ENCODE measurements at places on chromosomes 5 and 9.

DNA sequence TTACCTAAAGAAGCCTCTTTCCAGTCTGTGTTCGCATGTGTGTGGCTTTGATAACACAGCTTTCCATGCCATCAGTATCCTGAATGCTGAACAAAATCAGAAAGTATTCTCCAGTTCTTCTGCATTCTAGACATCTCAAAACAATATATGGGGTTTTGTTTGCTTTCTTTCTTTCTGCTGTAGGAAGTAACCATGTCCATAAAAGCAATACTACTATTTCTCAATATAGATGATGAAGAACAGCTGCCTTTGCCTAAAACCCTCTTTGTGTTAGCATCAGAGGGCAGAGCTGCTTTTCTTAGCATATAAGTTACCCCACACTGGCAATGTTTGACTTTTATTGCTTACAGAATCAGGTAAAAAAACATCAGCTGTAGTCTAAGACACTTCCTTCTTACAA, 963.6 kb downstream of the CDH12 start:
- no peak for DNase-seq

- DNase-seq, result no peak
Measured at GRCh38 chr9:83027153-83027891, 35.6 kb downstream of the RASEF start.

DNA sequence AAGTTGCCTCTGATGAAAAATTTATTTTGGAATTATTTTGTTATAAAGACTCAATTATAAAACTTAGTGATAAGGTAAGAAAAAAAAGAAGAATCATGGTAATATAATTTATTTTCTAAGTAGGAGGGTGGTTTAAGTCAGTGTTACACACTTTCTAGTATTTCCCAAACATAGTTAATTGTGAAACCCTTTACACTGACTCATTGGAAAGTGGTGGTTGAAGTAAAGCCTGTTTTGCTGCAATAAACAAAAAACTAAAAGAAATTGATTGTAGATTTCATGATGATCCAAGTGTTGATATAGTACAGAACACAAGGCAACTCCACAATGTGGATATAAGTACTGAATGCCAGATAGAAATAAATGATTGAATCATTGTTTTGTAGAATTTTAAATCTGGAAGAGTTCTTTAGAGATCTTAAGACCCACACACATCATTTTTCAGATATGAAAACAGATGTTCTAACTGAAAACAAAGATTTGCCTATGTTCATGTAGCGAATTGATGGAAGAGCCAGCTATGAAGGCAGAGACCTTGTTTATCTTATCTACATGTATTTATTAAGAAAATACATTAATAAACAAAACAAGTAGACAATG, 539.8 kb downstream of the PRELID2 start:
- no peak for DNase-seq

DNA sequence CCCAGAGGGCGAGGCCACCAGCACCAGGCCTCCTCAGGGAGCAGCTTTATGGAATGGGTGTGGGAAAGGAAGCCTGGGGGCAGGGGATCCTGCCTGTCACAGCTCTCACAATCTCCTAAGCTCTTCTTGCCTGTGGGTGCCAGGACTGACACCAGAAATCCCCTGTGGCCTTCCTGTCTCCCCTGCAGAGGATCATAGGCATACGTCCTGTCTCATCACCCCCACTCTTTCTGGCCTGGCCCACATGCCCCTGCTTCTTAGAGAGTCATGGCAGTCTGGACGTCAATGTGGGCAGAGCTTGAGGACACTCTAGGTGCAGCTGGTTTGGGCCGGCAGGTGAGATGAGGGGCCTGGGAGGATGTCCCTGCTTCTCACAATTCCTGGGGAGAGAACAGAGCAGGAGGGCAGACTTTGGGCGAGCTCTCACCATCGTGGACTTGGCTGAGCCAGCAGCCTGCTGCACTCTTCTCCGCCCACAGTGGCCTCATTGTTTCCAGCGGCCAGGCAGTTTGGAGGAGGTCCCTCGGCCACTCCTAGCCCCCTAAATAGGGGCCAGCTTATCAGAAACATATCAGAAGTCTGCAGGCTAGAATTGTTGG, 67.3 kb upstream of the ZFR start:
- DNase-seq, result no peak

GRCh38 chr9:99249619-99250018, 27.5 kb downstream of the SEC61B start:
- no peak for DNase-seq

DNA sequence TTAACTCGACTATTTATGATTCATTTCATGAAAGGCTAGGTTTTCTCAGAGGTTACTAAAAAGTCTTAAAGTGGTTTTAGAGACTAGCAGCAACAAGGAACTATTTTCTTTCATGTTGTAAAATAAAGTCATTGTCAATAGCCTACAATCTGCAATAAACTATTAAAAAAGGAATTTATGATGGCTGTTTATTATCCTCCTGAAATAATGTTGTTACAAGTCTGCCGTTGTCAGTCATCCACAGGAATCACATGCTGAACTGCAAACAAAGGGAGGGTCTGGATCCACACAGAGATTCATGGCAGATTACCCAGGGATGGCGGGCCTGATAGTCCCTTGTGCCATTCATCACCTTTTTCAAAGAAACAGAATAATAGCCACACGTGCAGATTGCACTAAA, 49.2 kb downstream of the TMEM174 start:
- no peak for DNase-seq

DNA sequence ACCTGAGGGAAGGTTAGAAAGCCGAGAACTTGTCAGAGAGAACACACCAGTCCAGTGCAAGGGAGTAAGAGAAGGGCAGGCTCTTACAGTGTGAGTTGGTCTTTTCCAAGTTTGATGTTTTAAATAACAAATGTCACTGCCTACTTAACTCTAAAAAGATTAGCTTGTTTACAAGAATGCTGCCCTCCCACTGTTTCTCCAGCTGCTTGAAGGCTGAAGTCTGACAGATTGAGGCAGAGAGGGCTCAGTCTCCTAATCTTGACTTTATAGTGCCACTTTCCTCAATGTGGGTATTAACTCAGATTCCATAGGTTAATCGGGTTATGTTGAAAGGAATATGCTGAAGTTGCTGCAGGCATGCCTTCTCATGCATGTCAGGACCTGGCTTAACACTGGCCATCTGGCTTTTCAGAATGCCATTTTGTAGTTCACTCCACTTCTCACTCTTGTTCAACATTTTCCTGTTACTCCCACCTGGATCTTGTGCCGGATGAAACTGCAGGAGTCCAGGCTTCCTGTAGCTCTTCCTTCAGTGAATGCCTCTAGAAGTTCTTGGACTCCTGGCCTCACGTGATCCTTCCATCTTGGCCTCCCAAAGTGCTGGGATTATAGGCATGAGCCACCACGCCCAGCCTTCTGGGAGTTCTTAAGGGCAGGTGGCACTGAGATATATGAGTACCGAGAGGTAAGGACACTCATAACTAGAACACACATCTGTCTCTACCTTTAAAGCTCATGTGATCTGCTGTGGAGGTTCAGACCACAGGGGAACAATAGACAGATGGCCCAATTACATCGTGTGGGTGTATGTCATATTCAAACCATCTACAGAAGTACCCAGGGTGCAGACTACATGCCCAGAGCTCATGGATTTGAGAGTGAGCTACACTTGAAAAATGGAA, 249.7 kb downstream of the ARHGAP26 start:
- no peak for DNase-seq

- no peak for DNase-seq
Measured at GRCh38 chr9:1554081-1555035, 460.8 kb upstream of the SMARCA2 start.

- no peak for DNase-seq
Measured at GRCh38 chr5:143776951-143777350, 35.0 kb upstream of the HMHB1 start.

GRCh38 chr5:128681764-128682592, 143.9 kb upstream of the FBN2 start:
- DNase-seq, result no peak

- DNase-seq, result no peak
Measured at GRCh38 chr5:171283753-171284152, 25.3 kb upstream of the TLX3 start.

GRCh38 chr9:4805191-4805918, 12.6 kb downstream of the RCL1 start:
- DNase-seq, result no peak

- DNase-seq, result no peak
Measured at GRCh38 chr5:137312011-137312410, 187.1 kb downstream of the SPOCK1 start.

- no peak for DNase-seq
Measured at GRCh38 chr9:26077860-26078259, 399.6 kb upstream of the TUSC1 start.

GRCh38 chr5:66877843-66878242, 281.6 kb downstream of the MAST4 start:
- no peak for DNase-seq

DNA sequence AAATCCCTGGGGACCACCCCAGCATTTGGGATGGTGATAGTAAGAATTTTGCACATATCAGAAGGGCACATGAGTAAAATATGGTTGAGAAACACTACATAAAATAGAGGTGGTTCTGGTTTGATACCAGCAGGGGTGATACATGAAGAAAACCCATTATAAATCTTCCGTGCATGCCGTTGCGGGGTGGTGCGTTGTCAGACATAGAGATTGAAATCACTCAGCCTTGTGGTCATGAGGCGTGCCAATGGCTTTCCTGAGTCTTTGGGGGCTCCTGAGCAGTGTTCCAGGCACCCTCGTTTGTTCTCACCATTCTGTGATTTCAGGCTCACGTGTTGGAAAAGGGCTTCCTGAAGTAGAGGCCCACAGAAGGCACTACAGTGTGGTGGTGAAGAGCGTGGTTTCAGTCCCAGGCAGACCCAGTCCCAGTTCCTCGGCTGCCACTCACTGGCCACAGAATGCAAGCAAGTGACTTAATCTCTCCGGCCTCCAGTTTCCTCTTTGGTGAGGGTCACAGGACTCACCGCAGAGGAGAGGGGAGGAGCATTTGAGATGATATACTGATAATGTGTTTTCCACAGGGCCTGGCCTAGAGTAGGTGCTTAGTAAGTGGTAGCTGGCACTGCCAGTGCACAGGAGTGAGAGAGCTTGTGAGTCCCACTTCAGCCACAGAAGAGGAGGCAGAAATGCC, 20.5 kb upstream of the GLRX start:
- peak; percentile 34 for DNase-seq

DNA sequence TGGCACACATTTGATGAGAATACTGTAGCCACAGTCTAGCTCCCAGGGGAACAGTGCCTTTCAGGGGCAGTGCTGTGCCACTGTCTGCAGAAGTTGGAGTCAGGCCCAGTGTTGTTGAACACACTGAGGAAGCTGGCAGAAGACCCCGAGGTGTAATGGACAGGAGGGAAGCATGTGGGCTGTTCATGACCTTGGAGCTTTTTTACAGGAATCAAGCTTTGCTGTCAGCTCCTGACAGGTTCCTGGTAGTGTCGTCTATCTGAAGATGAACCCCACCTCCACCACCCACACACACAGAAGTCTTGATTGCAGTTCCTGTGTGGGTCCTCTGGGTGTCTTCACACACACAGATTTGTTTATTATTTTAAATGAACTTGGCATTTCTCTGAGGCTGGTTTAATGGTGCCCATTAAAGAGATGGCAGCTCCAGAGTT, 40.3 kb upstream of the TNFAIP8 start:
- DNase-seq, result peak; percentile 34

DNA sequence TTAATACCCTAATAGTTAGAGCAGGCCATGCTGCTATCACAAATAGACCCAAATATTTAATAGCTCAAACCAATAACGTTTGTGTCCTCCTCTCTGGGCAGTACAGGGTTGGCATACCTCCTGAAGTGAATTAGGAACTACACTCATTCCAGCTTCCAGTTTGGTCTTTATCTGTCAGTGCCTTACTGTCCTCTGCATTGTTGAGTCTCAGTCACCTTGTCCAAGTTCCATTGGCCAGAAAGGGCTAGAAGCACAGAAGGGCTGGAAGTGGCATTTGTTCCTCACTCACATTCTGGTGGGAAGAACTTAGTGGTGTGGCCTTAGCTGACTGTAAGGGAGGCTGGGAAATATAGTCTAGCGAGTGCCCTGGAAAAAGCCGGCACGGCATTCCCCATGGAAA, 11.2 kb downstream of the FXN start:
- no peak for DNase-seq

- no peak for DNase-seq
Measured at GRCh38 chr9:135960411-135961276, 529 bp downstream of the UBAC1 start.

DNA sequence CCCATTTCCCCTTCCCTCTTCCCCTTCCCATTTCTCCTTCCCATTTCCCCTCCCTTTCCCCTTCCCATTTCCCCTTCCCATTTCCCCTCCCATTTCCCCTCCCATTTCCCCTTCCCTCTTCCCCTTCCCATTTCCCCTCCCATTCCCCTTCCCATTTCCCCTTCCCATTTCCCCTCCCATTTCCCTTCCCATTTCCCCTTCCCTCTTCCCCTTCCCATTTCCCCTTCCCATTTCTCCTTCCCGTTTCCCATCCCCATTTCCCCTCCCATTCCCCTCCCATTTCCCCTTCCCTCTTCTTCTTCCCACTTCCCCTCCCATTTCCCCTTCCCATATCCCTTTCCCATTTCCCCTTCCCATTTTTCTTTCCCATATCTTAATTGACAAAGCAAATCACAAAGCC, 109.0 kb downstream of the OLFM1 start:
- no peak for DNase-seq

DNA sequence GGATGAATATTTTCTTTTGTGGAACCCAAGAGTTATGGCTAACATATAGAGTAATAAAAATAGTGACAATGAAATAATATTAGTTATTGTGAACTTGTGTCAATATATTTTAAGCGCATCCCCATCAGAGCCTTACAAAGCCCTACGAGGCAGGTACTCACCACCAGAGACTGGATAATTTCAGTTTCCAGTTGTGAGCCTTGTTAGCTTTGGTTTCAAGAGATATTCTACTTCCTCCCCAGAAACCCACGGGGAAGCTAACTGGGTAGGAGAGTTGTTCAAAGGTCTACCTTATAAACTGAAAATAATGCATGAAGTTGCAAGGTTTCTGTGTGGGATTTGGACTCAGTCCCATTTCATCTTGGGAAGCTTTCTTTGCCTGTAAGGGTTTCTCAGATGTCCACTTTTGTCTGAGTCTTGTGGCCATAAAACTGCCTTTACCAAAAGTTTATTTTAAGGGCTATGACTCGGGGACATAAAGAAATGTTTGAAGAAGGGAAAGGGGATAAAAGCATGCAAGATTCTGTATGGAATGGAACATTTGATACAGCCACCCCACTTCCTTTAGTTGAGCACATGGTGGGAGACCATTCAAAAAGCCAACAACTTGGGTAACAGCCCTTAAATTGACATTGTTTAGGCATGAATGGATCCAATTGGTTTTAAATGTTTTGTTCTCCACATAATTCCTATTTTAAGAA, 57.4 kb upstream of the ANKRD55 start:
- DNase-seq, result no peak

DNA sequence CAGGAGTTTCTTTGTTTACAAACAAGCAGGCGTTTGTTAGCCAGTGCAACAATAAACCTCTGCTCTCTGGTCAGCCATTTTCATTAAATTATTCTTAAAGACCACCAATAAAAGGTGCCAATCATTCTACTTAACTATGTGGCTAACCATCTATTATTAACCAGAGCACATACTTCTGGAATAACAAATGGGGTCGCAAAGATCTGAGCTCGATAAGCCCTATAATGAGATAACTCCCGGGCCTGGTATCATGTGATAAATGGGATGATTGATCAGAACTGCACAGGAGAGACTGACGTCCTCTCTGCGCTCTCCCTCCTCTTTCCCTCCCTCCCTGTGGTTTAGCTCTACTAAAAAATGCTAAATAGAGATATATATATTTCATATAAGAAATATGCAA, 488.2 kb downstream of the NTRK2 start:
- DNase-seq, result no peak

GRCh38 chr5:93675460-93676450, 65.6 kb downstream of the POU5F2 start:
- no peak for DNase-seq

GRCh38 chr9:68509689-68510088, 31.0 kb downstream of the TMEM252 start:
- DNase-seq, result no peak

- no peak for DNase-seq
Measured at GRCh38 chr9:30677221-30677620, 1707.2 kb upstream of the ACO1 start.

Data from effector CD4-positive, alpha-beta T cell (primary cell).